Amniotic stem cell (primary cell): ENCODE measurements at places on chromosomes 5 and 9.

DNA sequence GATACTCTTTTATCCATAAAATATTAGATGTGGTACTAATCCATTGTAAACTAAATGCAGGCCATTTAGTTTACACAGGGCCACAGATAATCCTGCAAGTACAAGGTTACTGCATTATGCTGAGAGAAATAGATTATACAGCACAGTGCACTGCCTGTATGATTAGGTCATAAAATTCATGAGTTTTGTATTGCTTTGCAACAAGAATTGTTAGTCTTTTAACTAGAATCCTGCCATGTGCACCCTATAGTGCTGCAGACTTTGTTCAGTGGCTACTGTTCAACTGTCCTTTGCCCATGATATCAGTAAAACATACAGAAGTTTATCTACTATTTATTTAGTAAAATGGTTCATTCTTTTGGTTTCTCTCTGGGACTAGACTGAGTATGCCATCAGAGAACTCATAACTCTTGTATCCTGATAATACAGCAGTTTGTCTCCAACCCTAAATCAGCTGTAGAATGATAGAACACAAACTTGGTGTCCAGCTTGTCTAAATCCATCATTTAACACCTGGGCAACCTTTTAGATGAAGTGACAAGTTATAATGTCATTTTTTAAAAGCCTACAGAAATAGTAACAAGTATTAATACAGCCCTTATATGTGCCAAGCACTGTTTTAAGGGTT, 291.2 kb downstream of the TMEM167A start:
- no peak for DNase-seq

DNA sequence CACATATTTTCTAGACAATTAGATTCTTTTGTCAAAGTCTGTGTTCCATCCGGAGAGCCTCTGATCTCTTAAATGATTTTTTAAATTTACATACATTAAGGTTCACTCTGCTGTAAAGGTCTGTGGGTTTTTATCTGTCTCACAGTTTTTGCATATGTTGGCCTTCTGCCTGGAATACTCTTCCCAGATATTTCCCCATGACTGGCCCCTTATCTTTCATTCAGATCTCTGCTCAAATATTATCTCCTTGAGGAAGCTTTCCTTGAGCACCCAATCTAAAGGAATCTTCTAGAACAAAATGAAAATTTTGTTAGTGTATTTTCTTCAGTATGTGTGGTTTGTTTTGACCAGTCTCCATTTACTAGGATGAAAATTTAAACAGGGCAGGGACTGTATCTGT, 26.3 kb downstream of the FAF2 start:
- DNase-seq, result no peak

DNA sequence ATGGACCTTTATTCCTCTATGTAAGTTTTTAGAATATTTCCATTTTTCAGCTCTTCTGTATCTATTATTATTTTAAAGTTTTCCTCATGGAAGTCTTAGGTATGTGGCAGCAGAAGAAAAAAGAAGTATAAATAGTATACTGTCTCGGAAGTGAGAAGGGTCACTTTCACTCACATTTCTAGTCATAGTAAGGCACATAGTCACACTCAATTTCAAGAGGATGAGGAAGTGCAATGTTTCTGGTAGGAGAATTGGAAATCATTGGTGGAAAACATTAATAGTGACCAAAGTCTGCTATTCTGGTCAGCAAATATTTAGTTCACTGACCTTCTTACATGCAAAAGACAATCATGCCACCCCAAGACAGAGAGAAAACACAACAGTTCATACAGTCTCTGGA, 35.2 kb upstream of the TNFSF8 start:
- no peak for DNase-seq

DNA sequence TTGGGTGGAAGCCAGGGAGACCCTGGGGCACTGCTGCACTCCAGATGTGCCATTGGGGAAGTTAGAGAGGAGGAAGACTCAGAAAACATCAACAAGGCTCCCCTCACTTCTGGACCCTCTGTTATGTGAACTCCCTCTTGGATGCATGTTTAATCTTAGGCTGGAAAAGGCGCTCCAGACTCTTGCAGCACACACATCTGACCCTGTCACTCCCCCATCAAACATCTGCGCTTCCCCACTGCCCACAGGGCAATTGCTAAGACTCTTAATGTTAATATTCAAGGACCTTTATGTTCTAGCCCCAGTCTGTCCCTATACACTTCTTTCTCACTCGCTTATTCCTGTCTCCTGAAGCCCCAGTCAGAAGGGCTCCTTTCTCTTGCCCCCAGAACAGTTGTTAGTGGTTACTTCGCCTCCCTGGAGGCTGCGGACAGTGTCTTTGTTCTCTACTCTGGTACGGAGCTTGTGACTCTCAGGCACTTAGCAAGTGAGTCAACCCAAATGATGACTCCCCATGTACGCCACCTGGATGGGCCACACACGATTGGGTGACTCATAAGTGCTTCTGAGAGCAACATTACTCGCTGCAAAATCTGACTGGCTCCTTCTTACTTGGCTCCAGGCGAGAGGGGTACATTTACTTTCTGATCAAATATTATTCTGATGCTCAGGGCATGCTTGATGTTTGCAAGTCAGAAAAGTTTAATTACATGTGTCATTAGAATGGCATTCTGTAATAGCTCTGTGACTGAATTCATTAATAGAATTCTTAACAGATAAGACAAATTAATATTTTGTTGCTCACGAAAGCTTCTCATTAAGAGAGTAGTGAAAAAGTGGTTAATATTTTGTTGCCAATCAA, 193.6 kb downstream of the HSPA4 start:
- peak; percentile 26 for DNase-seq

DNA sequence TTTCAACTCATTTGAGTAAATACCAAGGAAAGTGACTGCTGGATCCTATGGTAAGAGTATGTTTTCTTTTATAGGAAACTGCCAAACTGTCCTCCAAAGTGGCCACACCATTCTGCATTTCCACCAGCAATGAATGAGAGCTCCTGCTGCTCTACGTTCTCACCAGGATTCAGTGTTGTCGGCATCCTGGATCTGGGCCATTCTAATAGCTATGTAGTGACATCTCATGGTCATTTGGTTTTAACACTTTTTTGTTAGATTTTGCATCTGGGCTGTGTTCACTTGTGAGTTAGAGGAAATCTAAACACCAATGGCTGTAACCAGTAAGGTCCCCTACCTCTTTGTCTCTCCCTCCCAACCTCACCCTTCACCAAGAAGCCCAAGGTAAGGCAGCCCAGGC, 115.9 kb downstream of the ATPSCKMT start:
- no peak for DNase-seq

GRCh38 chr5:32990593-32991420, 279.7 kb downstream of the NPR3 start:
- no peak for DNase-seq

DNA sequence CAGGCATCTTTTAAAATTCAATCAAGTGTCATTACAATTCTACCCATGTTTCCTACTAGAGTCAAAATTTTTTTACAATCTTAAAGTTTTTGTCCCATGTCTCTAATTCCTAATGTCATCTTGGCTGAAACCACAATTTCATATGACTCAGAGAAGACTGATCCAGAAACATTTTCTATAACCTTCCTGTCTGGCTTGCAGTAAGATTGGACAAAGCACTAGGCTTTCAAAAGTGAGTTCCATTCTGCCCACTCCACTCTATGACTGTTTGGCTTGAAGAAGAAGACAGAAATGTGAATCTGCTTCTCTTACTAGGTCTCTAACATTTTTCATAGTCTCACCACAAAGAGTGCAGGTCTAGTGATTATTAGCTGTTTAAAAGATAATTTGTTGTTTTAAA, 88.8 kb downstream of the NR3C1 start:
- DNase-seq, result peak; percentile 34

DNA sequence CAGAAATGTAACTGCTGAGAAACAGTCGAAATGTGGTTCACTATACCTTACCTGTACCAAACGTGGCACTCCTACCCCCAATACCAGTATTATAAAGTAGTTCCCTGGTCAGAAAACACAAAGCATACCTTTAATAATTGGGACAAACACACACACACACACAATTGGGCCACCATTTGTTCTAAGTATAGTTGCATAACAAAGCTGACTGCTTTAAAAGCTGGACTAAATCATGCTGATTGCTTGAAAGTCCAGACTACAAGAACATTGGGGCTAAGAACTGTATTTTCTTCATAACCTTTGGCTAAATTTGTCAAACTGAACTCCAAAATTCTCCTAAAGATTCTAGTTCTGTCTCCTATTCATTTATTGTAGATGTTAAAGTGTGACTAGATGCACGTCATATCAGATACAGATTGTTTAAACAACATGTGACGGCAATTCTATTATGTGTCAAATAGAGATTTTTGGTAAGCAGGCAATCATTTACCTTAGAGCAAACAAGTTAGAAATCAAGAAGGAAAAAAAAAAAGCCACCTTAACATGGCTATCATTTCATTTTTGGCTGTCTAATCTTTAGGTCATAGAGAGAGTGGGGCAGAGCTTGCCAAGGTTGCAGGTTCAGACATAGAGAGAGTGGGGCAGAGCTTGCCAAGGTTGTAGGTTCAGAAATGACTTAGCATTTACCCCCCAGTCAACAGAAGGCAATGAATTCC, 265.1 kb downstream of the ARL15 start:
- no peak for DNase-seq

- DNase-seq, result peak; percentile 64
Observed at GRCh38 chr9:95756986-95757385, 118.5 kb upstream of the ERCC6L2 start.

GRCh38 chr5:14201325-14202045, 58.3 kb downstream of the TRIO start:
- DNase-seq, result no peak

- no peak for DNase-seq
Observed at GRCh38 chr5:146059460-146060220, 45.7 kb downstream of the PLAC8L1 start.

- no peak for DNase-seq
Observed at GRCh38 chr9:104774831-104775573, 11.1 kb downstream of the NIPSNAP3B start.

DNA sequence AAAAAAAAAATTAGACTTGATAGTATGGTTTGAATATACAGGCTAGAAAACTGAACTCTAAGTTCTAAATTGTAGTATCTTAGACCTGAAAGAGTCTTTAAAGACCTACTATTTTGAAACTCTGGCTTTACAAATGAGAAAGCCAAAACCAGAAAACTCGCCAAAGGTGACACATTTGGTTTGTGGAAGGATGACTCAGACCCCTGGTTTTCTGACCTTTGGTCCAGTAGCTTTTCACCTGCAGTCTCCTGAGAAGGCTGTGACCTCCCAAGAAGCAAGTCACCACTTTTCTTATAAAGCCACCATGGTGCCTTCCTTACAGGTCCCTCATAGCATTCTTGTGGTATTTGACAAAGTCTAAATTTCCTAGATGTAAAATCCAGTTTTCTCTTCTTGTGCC, 102.1 kb upstream of the CEP78 start:
- DNase-seq, result no peak

- no peak for DNase-seq
Observed at GRCh38 chr5:171675511-171675910, 110.1 kb upstream of the SMIM23 start.

- no peak for DNase-seq
Observed at GRCh38 chr9:83474631-83475030, 63.6 kb downstream of the FRMD3 start.

DNA sequence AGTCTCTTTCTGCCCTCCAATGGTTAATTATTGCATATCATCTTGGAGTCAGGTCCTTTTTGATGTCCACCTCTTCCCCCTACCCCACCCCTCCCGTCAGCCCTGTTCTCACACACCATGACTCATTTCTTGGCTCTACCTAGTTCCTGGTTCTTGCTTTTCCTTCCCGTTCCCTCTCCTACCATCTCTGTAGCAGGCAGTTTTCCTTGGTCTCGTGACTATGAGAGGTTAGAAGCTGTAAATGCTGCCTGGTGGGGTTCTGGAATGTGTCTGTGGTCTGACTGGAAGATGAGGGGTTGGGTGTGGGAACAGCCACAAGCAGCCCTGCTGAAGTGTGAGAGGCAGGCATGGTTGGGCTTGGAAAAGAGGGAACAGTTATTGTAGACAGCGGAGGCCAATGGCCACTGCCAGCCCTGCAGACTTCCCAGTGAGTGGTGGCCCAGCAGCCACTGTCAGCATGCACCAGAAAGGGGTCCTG, 18.2 kb downstream of the SLC22A5 start:
- peak; percentile 54 for DNase-seq

- DNase-seq, result no peak
Observed at GRCh38 chr9:125632321-125633115, 74.5 kb downstream of the MAPKAP1 start.

DNA sequence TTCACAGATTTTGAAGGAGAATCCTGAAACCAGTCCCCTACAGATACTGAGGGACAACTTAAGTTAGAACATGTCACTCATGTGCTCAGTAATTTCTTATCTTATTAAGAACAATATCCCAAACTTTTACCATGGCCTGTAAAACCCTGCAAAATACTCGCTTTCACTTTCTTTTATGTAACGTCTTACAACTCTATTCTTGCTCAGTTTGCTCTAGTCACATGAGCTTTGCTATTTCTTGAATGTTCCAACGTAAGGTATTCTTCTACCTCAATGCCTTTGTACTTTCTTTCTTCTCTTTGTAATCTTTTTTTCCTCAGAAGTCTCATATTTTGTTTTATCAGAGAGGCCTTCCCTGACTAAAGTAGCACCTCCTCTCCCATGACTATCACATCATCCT, 14.1 kb downstream of the TMEM38B start:
- DNase-seq, result no peak

DNA sequence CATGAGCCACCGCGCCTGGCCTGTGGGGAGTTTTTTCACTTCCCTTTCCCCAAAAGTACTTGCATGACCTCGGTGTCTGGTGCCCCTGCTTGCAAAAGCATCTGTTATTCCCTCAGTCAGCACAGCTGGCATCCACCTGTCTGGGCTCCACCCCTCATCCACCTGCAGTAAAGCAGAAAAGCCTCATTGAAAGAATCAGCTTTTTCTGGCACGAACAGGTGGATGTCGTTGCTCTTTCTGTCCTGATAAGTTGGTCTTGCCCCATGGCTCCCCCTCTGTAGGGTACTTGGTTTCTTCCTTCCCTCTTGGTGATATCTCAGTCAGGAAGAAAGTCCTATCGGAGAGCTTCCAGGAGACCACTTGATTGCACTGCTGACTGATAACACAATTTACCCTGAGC, 37.4 kb downstream of the WWC1 start:
- no peak for DNase-seq

DNA sequence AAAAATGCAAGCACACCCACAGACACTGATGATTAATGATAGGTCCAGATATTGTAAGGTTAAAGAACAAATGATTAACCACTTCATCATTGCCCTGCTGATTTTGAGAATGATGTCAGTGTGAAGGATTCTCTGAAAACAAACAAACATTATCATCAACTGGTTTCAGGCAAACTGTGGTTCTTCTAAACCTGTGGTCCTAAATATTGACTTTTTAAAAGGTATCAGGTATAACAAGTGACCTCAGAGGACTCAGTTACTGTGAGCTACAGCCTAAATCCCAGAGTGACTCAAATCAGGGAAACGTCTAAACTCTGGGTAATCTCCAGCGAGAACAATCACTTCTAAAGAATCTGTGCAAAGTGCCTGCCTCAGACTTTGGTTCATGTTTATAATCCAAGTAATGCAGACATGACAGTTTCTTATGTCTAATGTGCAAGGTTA, 172.3 kb upstream of the CDH6 start:
- DNase-seq, result no peak

- DNase-seq, result no peak
Observed at GRCh38 chr9:107627781-107628180, 138.2 kb upstream of the KLF4 start.
